Cortex of kidney (tissue), 1 donor: ENCODE measurements at places on chromosomes 13 and 19.

DNA sequence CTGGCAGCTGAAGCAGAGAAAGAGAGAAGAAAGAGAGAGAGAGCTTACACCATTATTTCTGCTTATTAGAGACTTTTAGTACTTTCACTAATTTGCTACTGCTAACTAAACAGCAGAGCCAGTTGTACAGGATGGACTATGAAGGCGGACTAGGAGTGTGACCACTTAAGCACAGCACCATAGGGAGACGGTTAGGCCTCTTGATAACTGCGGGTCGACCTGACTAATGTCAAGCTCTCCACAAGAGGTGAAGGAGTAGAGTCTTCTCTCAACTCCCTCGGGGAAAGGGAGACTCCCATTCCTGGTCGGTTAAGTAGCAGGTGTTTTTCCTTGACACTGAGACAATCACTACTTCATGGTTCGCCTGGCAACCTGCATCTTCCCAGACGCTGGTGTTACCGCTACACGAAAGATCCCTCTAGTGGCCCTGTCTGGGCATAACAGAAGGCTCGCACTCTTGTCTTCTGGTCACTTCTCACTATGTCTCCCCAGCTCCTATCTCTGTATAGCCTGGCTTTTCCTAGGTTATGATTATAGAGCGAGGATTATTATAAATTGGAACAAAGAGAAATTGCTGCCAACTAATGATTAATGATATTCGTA is 5.3 kb upstream of the PSG7 start:
- no peak for DNase-seq

DNA sequence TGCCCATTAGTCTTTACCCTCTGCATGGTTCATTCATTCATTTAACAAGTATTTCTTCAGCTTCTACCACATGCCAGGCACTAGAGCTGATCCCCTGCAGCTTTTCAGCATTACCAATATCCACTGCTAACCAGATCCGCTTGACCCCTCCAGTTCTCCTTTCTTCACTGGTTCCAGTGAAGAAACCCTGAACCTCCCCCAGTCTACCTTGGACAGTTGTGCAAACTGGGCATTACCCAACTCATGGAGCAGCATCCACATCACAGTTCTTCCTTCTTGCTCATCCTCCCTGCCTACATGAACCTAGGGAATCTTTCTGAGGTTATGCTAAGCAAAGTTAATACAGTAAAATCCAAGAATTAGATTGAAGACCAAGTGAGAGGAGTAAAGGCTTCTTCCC is 78.7 kb upstream of the SERP2 start:
- no peak for DNase-seq

DNA sequence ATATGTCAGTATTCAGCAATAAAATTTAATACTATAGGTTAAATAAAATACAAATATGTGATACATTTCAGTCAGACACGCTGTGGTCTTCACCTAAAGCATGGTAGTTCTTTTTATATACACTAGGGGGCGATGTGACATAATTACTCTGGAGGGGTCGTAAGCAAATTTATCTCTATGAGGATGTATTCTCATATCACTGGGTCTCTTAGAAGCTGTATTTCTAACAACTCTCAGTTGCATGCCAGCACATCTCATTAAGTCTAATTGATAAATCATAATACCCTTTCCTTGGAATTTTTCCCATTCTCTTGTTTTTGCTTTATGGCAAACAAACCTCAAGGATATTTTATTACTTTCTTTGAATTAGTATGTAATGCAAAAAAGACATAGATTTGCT is 3.9 kb upstream of the PCDH17 start:
- no peak for DNase-seq

DNA sequence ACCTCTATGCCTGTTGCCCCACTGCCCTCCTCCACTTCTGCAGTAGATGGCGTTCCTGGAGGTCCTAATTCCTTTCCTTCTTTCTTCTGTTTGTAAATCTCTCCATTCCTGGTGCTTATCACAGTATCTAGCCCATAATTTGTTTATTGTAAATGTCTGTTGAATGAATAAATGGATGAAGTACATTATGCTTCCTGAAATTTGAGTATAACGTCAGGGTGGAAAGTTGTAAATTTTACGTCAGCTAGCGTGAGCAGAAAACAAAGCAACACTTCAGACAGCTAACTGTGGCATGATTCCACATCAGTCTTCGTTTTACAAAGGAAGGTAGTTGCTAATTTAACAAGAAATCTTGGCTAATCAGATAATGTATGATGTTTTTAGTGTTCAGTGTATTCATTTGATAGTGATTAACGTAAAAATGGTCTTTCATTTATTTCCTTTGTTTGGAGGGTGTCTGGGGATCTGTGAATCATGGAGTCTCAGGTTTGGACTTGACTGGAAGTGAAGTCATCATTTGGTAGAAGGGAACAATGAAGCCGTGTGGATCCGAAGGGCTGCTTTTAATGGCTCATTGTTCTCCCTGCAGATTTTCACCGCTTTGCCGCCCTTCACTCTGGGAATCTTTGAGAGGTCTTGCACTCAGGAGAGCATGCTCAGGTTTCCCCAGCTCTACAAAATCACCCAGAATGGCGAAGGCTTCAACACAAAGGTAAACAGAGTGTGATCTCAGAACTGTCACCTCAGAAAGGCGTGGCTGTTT is 215.1 kb downstream of the SHISA2 start:
- no peak for DNase-seq

DNA sequence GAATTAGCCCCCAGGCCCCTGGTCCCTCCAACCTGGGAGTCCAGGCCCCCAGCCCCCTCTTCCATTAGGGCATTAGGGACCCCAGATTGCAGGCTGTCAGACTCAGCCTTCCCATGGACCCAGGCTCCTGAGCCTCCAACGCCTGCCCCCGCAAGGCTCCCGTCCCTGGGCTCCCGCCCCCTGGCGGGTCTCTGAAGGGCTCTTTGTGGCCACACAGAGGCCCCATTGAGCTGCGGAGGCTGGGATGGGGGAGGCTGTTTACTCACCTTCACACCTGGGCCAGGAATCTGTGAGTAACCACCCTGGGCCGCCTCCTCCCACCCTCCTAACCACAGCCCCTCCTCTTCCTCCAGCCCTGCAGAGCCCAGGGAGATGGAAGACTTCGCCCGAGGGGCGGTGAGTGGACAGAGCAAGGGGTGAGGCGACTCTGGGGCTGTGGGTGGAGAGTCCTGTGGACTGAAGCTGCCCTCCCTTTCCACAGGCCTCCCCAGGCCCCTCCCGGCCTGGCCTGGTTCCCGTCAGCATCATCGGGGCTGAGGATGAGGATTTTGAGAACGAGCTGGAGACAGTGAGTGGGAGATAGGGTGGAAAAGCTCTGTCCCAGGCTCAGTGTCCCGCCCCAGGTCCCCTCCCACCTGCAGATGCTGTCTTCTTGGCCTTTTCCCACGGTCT is 4.9 kb downstream of the ARHGEF1 start:
- no peak for DNase-seq

DNA sequence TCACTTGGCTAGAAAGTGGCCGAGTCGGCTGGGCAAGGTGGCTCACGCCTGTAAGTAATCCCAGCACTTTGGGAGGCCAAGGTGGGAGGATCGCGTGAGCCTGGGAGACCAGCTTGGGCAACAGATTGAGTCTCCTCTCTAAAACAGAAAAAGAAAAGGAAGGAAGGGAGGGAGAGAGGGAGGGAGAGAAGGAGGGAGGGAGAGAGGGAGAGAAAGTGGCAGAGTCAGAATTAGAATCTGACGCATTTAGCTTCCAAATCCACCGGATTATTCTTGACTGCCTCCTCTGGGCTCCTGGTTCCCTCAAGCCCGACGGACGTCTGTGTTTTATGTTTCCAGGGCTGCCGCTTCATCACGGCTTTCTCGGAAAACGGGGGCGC is 22.5 kb downstream of the LRFN3 start:
- no peak for DNase-seq

DNA sequence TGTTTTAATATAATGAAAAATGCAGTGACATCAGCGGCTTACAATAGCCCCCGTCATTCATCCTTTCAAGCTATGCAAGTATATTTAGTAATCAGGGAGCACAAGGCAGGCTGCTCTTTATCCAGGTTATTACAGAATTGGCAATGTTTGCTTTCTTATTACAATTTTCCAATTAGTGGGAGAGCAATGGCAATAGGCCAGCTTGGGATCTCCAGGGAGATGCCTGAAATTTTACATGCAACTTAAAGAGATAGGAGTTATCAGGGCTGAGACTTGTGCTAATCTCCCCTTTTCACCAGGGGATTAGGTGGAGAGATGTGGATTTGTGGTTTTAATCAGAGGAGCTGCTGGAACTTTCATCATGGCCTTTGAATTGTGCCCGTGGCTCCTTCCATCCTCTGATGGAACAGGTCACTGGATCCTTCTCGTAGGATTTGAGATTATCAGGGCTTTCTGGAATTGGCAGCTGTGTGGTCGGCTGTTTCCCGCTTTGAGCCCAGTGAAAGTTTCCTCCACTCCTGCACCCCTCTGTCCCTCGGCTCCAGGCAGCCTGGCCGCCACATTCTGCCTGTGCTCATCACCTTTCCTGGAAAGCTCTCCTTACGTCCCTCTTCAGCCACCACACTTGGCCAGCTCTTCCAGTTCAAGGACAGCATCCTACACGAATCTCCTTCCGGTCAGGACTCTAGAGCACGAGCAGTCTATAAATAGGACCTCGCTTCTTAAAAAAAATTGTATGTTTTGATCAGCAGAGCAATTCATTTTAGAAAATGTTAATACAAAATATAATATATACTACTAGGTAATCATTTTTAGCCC is 47.0 kb downstream of the CBY2 start:
- no peak for DNase-seq

GRCh38 chr19:35732540-35733179 is 9.6 kb downstream of the IGFLR1 start:
- DNase-seq = no peak
